ENCODE measurements at places on chromosomes 2 and 18. TPM values are rescaled to one million over a fixed set of nuclear protein-coding genes. Genes with fewer than 3 reads are reported as not detected.

The CHRND gene
- total RNA-seq = not detected

DNA sequence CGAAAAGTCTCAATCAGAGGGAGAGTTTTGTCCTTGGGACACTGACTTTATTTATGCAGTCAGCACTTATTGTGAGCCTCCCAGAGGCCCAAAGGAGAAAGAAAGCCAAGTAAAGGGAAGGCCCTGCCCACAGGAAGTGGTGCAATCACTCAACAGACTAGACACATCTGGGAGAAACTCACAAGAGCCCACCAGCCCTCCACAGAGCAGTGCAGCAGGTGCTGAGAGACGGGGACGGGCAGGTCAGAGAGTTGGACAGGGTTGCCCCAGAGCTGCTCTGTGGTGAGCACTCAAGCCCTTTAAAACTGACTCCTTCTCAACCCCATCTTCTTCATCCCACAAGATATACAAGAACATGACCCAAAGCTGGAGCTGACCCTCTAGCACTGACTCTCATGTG, 96.0 kb downstream of the TFCP2L1 start:
- DNase-seq = no peak

The RAX gene
- not detected for total RNA-seq

The CPO gene
- not detected for total RNA-seq

The MATN3 gene
- 5.3 TPM for total RNA-seq

GRCh38 chr2:201448061-201448460, 3.2 kb downstream of the TRAK2 start:
- DNase-seq = no peak
